ENCODE measurements at places on chromosomes 3 and 15.

DNA sequence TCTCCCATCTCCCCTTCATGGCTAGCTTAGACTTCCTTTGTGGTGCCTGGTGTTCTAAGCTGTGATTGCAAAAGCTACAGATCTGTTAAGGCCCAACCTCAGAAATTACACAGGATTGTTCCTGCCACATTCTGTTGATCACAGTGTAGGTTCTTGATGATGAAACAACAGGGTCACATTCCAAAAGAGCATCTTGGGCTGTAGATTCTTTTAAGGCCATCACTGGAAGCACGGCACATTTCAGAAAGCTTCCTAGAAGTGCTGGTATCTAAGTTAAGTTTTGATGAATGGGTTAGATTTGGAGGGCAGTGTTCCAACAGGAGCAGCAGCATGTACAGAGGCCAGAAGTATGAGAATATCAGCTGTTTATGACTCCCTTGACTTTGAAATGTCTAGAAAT, 107.5 kb upstream of the SKOR1 start:
- no peak for DNase-seq

DNA sequence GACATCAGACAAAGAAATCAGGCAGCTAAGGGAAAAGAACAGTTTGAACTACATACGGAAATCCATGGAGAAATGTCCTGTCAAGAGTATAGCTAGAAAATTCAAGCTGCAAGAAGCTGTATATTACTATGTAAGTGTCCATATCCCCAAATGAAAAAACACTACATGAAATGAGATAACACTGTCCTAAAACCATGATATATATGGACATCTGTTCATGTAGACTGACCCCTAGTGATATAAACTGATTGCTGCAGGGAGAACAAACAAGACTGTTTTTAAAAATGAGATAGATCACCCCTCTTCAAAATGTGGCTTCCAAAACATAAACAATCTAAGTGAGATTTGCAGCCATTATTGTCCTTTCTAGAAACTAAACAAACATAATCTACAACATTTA, 985.6 kb downstream of the EPHA3 start:
- DNase-seq, result peak; percentile 51

DNA sequence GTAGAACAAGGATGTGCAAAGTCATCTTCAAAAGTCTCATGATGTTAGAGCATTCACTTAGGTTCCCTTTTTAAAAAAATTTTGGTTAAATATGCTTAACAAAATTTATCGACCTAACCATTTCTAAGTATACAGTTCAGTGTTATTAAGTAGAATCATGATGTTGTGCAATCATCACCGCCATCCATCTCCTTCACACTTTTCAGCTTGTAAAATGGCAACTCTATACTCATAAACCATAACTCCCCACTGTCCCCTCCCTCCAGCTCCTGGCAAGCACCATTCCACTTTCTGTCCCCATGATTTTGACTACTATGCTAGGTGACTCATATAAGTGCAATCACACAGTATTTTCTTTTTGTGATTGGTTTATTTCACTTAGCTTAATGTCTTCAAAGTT, 895.0 kb downstream of the TBL1XR1 start:
- DNase-seq, result no peak

DNA sequence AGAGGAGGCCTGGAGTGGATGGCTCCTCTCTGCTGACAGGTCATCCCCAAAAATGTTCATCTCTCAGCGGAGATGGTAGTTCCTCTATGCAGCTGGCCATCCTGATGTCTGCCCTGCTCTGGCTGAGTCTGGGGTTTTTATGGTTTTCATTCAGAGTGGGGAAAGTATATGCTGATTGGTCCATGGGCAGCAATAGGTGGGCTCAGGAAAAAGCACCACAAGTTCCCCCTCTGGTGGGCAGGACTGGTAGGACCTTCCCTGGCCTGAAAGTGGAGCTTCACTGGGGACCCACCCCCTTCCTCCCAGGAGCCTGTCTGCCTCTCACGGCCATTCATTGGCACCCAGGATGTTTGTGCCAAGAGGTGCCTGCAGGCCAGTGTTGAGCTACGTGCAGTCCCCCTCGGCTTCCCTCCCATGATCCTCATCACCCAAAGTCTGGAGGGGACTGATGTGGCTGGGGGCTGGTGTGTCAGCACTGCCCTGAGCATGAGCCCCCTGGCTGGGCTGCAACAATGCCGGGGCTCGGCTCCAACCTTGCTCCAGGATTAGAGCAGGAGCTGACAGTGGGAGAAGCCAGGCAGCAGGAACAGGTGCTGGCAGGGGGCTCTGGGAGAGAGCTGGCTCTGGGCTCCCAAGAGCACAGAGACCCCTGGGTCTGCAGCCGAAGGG, 13.1 kb upstream of the BLOC1S6 start:
- DNase-seq, result no peak

- DNase-seq, result no peak
Observed at GRCh38 chr3:149472030-149472797, 2.3 kb upstream of the TM4SF4 start.

GRCh38 chr3:175312791-175313190, 453.7 kb downstream of the NAALADL2 start:
- DNase-seq, result no peak

GRCh38 chr3:139201446-139202225, 142.2 kb upstream of the MRPS22 start:
- no peak for DNase-seq

DNA sequence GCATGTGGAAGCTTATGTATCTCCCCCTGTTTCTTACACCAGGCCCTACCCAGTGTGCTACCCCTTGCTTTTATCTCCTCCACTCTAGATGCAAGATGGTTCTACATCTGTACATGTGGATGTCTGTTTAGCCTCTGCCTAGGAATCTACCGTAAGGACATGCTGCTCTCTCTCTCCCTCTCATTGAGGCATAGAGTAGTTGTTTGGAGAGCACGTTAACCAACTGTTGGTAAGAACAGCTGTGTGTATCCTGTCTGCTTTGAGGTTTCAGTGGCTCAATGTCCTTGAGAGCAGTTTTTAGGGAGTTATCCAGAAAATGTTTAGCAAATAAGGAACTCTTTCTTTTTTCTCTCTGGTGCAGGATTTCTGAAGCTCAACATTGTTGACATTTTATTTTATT, 152.8 kb downstream of the DNAJB8 start:
- no peak for DNase-seq

DNA sequence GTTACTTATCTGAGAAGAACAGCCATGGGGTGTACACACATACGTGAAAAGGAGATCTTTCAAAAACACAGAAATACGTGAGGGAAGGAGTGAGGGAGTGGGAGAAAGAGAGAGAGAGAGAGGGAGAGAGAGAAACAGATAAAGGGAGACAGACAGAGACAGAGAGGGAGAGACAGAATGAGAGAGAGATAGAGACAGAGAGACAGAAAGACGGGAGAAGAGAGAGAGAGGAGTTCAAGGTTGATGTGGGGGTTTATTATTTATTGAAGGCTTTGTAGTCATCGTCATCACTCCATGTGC, 64.0 kb downstream of the CHST2 start:
- no peak for DNase-seq

DNA sequence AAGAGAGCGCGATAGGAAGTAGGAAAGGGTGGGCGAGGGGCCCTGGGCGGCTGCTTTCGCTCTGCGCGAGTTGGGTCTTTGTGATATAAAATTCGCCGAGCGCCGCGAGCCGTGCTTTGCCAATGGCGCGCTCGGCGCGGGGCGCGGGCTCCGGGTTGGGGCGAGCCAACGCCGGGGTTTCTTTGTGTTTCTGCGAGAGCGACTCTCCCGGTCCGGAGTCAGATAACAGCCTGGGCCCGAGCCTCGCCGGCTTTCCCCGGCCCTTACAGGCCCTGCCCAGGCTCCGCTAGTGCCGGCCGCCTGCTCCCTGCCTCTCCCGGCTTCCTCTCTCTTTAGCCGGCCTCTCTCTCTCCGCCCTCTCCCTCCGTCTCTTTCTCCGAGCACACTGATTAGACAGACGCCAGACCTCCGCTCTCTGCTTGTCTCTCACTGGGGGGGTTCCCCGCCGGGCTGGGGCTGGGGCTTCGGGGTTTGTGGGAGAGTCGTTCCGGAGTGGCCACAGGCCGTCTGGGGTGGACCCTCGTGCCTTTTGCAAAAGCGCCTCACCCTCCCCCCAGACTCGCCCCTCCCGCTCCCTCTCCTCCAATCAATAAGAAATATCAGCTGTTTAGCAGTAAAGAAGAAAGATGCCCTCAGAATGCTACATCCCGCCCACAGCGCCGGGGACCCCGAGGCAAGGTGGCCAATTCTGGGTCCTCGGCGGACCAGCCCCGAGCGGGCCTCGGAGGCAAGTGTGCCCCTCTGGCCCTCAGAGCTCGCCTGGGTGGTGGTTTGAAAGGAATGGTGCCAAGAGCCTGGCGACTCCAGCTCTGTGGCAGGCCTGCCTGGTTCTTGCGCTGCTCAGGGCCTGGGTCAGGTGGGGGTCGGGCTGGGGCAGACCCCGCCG, 2.9 kb downstream of the NR2F2 start:
- DNase-seq, result peak; percentile 67

Measured in lung (tissue), 17 donors.